ENCODE measurements at places on chromosomes 4 and X.

- no peak for DNase-seq
These were observed 412.8 kb downstream of the HNRNPD start for GRCh38 chr4:81960961-81961360.

- no peak for DNase-seq
These were observed 515.7 kb downstream of the SMARCA1 start for GRCh38 chrX:129007631-129008030.

- DNase-seq = no peak
These were observed 202.0 kb downstream of the SLC4A4 start for GRCh38 chr4:71540749-71541269.

DNA sequence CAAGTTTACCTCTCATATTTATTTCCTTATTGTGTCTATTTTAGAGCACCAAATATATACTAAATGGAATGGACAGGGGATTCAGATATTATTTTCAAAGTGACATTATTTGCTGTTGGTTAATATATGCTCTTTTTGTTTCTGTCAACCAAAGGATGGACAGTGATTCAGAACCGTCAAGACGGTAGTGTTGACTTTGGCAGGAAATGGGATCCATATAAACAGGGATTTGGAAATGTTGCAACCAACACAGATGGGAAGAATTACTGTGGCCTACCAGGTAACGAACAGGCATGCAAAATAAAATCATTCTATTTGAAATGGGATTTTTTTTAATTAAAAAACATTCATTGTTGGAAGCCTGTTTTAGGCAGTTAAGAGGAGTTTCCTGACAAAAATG is 6.2 kb downstream of the FGB start:
- DNase-seq = no peak

- DNase-seq = no peak
These were observed 87.7 kb upstream of the MAP3K15 start for GRCh38 chrX:19602866-19603622.

- DNase-seq = no peak
These were observed 6.4 kb downstream of the GUF1 start for GRCh38 chr4:44684648-44685047.

- DNase-seq = no peak
These were observed 30.5 kb upstream of the RBPJ start for GRCh38 chr4:26290321-26290720.

GRCh38 chrX:2434270-2435163 is 66.3 kb downstream of the DHRSX start:
- DNase-seq = no peak

GRCh38 chr4:185634066-185634652 is 98.9 kb upstream of the PDLIM3 start:
- no peak for DNase-seq

GRCh38 chr4:6052679-6053078 is 34.4 kb upstream of the C4orf50 start:
- DNase-seq = no peak

DNA sequence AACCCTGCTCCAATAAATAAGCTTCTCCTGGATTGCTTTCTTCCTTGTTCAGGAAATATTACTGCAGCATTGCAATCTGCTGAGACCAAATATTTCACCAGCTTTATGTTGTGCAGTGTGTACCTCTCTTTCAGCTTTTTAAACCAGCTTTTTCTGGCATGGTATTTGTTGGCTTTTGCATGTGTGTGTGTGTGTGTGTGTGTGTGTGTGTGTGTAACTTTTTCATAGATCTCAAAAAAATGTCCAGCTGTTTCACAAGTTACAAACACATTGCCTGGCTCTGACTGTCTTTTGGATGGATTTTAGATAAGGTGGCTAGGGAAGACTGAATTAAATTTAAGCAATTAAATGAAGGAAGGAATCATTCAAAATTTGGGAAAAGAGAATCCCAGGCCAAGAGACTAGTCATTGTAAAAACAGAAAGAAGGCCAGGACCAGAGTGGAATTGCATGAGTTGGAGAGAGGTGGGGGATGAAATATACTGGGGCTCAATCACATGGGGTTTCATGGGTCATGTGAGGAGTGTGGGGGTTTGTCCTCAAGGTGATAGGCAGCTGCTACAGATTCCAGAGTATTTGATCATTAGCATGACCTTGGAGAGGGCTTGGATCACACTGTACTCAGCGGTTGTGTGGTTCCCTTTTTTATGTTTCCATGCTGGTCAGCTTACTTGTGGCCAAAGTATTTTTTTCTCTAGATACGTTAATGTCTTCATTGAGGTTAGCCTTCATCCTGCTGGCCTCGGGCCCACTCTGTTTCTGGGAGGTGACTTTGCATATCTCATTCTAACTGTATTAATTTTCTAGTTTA is 357.7 kb upstream of the BOD1L1 start:
- no peak for DNase-seq

DNA sequence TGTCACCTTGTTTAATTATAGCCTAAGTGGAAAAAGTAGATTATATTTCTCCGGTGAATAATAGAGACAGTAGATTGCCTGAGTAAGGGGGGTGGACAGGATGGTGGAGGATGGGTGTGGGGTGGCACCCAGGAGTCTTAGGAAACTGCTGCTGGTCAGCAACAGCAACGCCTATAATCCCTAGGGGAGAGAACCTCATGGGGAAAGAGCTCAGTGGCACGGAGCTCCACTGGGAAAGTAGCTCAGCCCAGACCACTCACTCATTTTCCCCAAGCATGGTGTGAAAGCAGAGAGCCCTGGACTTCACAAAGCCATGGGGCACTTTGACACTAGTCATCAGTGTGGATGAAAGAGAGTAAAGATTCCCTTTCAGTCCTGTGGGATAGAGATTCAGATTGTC is 31.1 kb downstream of the METTL14 start:
- no peak for DNase-seq

DNA sequence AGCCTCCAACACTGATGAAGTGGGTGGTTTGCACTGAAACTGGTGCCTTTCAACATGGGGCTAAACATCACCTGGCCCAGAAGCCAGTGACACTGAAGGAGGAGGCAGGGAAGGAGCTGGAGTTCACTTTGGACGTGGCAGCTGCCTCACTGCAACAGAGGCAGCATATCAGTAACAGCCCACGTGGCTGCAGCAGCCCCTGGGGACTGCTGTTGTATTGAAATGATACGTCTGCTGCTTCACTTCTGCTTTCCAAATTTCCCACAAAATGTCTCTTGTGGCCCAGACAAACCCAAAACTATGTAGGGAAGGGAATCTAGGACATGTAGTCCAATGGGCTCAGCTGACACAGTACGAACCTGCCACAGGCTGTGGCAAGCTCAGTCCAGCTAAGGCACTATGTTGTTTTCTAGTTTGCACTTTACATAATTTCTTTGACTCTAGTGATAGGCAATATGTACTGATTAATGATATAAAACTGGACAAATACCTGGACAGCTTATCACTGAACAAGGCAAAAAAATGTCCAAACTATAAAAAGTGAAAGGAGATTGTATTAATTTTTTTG is 84.7 kb upstream of the RAPGEF2 start:
- DNase-seq = no peak

- no peak for DNase-seq
These were observed 84.2 kb downstream of the HPRT1 start for GRCh38 chrX:134544135-134544512.

- DNase-seq = no peak
These were observed 415.1 kb downstream of the AFF2 start for GRCh38 chrX:148915474-148915873.

DNA sequence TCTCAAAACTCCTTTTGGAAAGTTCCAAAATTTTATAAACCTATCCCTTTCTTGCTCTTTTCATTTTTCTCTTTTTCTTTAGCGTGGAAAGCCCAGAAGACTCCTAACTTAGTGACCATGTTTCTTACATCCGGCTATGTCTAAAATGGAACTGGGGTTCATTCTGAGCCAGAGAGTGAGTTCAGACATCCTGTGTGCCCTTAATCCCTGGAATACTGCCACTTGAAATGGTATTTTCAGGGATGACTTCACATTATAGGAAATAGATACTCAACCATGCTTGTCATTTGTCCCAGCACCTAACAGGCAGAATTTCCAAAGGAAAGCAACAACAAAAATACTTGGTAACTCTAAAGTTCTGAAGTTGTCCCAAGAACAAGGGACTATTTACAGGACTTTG is 379.6 kb downstream of the ARHGAP24 start:
- DNase-seq = no peak

- DNase-seq = no peak
These were observed 32.2 kb downstream of the COPS4 start for GRCh38 chr4:83067058-83067639.

DNA sequence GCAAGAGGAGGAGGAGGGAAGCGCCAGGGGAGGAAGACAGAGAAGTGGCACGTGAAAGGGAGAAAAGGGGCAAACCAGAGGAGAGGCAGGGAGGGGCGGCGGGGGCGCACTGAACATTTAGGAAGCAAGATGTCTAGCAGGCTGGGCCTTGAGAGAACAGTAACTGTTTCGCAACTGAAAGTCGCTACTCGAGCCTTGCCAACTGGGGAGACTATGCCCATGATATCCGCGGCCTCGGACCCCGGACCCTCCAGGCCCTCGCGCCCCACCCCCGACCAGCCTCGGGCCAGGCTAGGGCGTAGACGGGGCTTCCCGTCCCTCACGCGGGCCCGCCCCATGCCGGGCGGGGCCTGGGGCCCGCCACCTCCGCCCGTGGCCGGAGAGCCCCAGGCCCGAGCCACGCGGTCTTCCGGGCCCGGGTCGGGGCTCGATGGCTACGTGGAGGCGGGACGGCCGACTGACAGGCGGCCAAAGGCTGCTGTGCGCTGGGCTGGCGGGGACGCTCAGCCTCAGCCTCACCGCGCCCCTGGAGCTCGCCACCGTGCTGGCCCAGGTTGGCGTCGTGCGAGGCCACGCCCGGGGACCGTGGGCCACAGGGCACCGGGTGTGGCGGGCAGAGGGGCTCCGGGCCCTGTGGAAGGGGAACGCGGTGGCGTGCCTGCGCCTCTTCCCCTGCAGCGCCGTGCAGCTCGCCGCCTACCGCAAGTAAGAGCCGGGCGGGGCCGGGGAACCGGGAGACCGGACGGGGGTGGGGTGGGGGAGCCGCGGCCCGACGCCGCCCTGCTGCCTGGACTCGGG is at the start of gene SLC25A43:
TSS of gene SLC25A43 (plus strand) at position 363 of the 798 bp plus-strand sequence. CDS start at position 431, 68 bp downstream.
- peak; percentile 7 for DNase-seq

GRCh38 chrX:18353931-18354368 is 538 bp downstream of the SCML2 start:
- DNase-seq = no peak

DNA sequence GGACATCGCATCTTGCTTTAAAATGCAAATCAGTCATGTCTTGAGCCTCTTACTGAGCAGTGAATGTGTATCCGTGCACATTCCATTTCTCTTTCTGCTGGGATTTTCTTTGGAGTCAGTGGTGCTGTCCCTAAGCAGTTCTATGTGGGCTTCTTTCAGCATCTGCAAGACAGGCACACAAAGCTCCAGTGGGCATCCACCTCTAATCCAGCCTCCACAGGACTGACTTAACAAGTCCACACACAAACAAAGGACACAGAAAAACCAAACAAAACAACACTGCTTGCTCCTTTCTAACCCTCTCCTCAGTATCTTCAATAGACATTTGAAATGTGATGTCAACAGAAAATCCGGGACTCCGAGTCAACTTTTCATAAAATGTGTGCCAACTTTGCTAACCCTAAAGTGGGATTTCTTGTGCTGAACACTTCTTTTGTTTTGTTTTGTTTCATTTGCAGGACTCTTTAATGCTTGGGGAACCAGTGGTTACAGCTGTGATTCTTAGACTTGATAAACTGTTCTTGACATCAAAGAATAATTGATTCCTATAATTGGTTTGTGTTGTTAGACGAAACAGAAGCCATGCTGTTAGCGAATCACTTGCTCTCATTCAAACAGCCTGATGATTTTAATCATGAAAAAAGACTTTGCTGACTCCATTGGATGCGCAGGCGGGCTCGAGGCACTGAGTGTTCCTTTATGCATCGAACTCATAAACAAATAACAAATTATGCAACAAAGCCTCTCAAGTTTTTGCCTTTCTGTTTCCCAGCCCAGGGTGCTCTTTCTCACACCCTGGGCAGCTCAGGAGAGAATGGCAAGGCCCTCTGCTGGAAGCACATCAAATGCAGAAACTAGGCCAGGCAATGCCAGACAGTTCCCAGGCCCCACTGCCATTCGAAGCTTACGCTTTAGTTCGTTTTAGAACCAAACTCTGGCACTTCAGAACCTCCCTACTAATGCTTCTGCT is 20.1 kb downstream of the ETNPPL start:
- DNase-seq = no peak

DNA sequence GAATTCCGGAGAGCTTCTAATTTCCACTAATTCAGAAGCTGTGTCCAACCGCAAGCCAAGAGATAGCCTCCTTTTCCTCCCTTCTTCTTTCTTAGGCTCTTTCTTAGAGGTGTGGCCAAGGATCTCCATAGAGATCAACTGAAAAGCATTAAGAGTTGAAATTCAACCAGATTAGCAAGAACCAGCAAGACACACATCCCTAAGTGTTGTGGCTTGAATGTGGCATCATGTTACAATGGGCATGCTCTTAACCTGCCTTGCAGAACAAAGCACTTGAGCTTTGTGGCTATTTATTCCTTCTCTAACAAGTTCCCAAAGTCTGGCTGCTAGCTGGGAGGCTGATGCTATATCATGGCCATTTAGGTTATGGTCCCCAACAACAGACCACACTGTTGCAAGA is 10.4 kb downstream of the ANOS1 start:
- no peak for DNase-seq

DNA sequence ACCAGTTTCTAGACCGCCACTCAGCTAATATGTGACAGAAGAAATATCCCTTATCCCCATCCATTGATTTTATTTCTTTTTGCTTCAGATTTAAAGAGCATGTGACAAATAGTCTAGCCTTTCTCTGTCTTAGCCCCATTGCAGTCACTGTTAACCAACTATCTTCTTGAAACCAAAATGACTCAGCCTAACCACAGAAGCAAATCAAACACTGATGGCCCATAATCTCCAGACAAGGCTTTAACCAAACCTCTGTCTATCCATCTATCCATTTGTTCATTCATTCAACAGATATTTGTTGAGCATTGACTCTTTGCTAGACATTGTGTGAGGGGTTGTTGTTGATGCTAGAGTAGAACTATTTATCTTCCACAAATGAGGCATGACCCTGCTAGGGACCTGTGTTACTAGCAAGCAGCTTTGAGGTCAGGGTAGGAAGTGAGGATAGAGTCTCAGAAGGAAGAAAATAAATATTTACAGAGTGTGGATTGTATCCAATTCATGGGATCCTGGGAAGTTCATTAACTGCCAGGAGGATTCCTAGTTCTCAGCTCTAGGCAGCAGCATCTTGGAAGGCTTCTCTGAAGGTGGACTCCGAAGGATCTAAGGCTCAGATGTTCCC is 22.5 kb downstream of the HNRNPH2 start:
- DNase-seq = no peak

DNA sequence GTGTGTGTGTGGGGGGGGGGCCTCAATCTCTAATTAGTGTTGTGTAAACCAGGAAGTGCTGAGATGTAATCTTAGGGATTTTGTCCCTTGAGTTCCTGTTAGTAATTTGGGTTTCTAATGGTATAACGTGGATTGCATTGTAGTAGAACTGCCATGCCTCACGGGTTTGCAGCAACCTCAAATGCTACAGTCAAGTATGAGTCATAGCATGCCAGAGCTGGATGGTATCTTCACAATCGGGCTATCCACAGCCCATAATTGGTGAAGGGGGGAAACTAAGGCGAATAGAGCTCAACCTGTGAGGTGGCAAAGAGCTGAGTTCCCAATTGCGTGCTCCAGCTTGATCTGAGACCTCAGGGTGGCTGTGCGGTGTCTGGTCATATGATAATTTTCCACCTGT is 2.2 kb upstream of the FMR1NB start:
- DNase-seq = no peak

GRCh38 chr4:52408471-52408870 is 250.6 kb downstream of the USP46 start:
- no peak for DNase-seq

All from activated T-helper 1 cell treated with Interleukin-2 at 50 U/mL for 16 hours (primary cell).